ENCODE measurements at places on chromosomes 6 and 20. TPM values are rescaled to one million over a fixed set of nuclear protein-coding genes. Genes with fewer than 3 reads are reported as not detected.

Gene RIMS1
- not detected for total RNA-seq

Gene APMAP
- 28.5 TPM for total RNA-seq

Gene SSTR4
- total RNA-seq = not detected

Gene RIPPLY2
- not detected for total RNA-seq

Gene SHLD1
- 4.7 TPM for total RNA-seq

Gene IP6K3
- 24.6 TPM for total RNA-seq

Gene PDYN
- total RNA-seq = not detected

Gene SLC22A7
- not detected for total RNA-seq

Gene STK35
- total RNA-seq = 13.6 TPM

Gene LY6G6C
- not detected for total RNA-seq

Gene MYB
- not detected for total RNA-seq

Gene MUCL3
- not detected for total RNA-seq

Gene C20orf144
- total RNA-seq = not detected

Gene PLEKHG1
- 21.9 TPM for total RNA-seq

All from heart right ventricle (tissue), 16 donors.